Activated CD4-positive, alpha-beta T cell treated with anti-CD3 and anti-CD28 coated beads, Interleukin-2, amount 50 U/mL, for 4 hours (primary cell): ENCODE measurements at places on chromosomes 16 and 17.

DNA sequence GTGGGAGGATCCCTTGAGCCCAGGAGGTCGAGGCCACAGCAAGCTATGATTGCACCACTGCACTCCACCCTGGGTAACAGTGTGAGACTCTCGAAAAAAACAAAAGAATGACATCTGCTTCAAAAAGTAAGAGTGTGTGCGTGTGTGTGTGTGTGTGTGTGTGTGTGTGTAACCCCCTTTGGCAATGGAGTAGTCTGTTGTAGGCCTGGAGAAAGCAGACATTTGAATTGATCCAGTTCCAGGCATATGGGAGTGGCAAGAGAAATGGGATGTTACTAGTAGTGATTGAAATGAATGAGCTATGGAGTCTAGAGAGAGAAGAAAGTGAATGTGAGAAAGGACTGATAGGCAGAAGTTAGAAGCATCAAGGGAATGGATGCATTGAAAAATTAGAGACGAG is 9.9 kb downstream of the CASC3 start:
- DNase-seq, result no peak

DNA sequence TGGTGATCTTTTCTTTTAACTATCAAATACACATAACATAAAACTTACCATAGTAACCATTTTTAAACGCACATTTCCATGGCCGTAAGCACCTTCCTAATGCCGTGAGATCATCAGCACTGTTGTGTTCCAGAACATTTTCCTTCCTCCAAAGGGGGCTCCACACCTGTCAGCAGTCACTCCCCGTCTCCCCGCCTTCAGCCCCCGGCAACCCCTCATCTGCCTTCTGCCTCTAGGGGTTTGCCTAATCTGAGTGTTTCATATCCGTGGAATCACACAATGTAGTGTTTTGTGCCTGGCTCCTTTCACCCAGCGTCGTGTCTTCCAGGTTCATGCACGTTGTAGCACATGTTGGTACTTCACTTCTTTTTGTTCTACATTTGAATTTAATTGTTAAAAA is 350.1 kb upstream of the TNRC6C start:
- no peak for DNase-seq

- no peak for DNase-seq
Observed at GRCh38 chr16:49019831-49020230, 261.8 kb downstream of the CBLN1 start.

DNA sequence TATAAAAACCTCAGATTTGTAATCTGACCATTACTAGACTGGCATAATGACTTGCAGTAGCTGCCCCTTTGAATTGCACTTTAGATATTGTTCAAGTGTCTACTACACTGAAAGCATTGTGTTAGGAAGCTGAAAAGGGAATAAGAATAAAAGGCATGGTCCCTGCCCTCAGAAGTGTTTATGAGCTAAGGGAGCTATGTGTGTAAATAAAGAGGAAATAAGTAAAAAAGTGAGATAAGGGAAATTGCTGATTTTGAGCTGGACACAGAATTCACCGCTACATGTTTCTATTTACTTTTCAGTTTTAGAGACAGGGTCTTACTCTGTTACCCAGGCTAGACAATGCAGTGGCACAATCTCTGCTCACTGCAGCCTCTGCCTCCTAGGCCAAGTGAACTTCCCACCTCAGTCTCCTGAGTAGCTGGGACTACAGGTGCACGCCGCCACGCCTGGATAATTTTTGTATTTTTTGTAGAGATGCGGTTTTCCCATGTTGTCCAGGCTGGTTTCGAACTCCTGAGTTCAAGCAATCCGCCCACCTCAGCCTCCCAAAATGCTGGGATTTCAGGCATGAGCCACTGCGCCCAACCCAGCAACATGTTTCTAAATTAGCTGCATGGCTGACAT is 57.0 kb downstream of the GRB2 start:
- DNase-seq, result no peak

- DNase-seq, result peak; percentile 54
Observed at GRCh38 chr16:66549284-66550131, at the start of gene TK2. TSS of gene TK2 (minus strand) at chr16:66550122. CDS start at chr16:66550061, 61 bp downstream.

DNA sequence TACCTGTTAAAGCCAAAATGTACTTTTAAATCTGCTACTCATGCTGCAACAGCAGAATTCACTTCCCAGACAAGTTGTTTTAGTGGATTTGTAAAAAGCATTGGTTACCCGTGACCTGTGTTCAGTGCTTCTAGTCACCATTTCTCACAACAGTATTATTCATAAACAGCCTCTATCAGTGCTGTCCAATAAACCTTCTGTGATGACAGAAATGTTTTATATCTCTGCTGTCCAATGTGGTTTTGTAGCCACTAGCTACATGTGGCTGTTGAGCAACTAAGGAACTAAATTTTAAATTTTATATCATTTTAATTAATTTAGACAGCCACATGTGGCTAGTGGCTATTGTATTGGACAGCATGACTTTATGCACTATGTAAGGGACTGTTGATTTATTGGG is 12.6 kb downstream of the MAP3K3 start:
- DNase-seq, result no peak

GRCh38 chr17:40352779-40353394 is 11.7 kb downstream of the GJD3 start:
- DNase-seq, result no peak

GRCh38 chr17:80694085-80694991 is 149.7 kb downstream of the RPTOR start:
- DNase-seq, result no peak

DNA sequence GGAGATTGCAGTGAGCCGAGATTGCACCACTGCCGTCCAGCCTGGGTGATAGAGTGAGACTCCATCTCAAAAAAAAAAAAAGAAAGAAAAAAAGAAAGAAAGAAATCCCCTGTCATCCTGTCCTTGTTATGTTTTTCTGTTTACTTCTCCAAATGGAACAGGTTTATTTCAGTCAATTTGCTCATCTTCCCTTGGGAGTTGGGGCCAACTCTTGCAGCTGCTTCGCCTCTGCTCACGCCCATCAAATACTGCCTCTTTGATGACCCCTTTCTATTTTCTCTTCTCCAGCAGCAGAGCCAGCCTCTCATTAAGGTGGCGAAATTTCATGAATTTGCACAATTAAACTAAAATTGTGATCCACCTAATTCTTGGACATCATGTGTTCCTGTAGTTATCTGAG is 173.4 kb downstream of the ZNF18 start:
- DNase-seq, result no peak
